ENCODE measurements at places on chromosomes 7 and 10.

DNA sequence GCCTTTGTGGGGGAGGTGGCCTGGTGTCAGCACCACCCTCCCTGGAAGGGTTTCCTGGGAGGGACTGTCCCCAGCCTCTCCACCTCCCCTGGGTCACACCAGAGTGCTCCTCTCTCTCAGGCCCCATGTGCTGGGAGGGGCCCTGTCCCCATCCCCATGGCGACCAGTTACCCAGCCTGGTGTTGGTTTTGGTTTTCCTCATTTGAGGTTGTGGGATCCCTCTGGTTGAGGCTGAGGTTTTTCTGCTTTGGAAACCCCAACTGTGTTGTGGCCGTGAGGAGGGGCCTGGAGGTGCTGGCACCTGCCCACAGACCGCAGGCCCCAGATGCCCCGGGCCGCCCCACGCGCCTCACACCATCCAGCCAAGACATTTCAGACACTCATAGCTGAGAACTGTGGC, 106.3 kb downstream of the GRK5 start:
- DNase-seq: no peak

- no peak for DNase-seq
Measured at GRCh38 chr7:127792528-127793342, 140.7 kb downstream of the SND1 start.

GRCh38 chr7:138903186-138903820, 77.9 kb downstream of the KIAA1549 start:
- DNase-seq: no peak

GRCh38 chr10:30940256-30940655, 91.4 kb downstream of the ZNF438 start:
- DNase-seq: no peak

GRCh38 chr7:16428672-16429071, 7.3 kb upstream of the CRPPA start:
- DNase-seq: no peak

GRCh38 chr10:44635176-44635575, 250.3 kb upstream of the CXCL12 start:
- no peak for DNase-seq

- DNase-seq: no peak
Measured at GRCh38 chr10:96249264-96249663, 22.1 kb downstream of the BLNK start.

- DNase-seq: no peak
Measured at GRCh38 chr10:72170263-72170662, 45.5 kb upstream of the ANAPC16 start.

- no peak for DNase-seq
Measured at GRCh38 chr7:33495207-33495606, 365.8 kb downstream of the BBS9 start.

Data from occipital lobe (tissue), 3 donors.